ENCODE measurements at places on chromosomes 3 and 15.

- DNase-seq = peak; percentile 92
Measured at GRCh38 chr3:10192953-10193691, 28.4 kb downstream of the IRAK2 start.

DNA sequence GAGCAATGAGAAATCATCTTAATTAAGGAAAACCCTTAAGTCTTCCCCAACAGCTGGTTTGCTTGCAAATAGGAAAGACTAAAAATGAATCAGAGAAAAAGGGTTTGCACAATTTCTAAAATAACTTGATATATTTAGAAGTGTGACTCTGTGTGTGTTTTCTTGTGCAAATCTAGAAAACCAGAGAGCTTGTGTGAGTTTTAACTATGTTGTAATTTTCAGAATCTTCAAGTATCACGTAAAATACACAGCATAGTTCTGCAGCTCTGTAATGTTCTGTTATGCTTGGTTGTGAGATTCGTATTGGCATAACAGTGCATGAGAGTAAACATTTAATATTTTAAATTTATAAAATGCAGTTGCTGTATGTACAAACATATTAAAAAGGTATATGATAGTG is 74.7 kb upstream of the GAP43 start:
- DNase-seq = no peak

DNA sequence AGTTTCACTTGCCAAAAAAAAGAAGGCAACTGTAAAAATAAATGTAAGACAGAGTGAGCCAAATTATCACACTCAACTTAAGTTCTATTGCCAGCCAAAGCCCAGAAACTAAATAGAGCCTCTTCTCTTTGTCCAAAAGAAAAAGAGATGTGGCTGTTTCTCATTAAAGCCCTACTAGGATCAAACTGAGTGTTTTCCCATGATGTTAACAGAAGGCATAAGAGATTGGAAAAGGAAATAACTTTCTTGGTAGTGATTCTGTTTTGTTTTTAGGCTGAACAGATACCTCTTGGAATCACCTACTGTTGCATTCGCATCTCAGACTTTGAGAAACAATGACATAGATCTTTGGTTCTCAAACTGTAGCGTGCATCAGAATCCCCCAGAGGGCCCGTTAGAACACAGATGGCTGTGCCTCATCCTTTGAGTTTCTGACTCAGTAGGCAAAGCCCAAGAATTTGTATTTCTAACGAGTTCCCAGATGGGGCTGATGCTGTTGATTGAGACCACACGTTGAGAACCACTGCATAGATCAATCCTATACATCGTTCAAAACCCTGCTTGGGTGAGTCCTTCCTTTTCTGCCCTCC is 42.5 kb upstream of the SRGAP3 start:
- no peak for DNase-seq

DNA sequence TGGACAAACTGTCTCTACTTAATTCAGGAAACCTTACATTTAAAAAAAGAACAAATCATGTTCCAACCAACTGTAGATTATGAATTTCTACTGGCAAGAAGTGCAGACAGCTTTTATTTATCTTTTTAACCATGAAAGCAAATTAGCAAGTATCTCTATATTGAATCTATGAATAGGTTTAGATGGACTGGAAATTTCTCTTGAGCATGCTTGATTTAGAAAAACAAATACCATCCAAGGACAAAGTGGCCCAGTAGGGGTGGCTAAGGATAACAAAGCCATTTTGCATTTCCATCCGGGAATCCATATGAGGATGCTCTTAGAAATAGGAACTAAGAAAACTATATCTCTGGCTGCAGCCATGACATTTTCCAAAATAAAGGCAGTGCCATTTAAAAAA is 150.6 kb downstream of the KCNMB2 start:
- no peak for DNase-seq

GRCh38 chr15:56383010-56383409 is 17.8 kb downstream of the TEX9 start:
- no peak for DNase-seq

DNA sequence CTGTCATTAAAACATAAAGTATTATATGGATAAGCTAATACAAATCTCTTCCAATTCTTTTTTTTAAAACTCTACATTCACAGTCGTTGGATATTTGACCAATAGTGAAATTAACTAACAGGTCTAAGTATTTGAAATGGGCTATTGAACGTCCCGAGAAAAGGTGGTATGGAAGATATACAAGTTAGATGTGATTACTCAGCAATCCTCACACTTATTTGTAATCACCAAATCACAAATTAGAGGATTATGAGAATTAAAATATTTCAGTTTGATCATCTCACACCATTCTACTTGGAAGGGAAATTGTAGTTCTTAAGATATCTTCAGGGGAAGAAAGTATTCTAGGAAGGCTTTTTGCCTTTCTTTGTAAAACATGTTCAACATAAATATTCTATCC is 60.5 kb downstream of the GAP43 start:
- DNase-seq = no peak

DNA sequence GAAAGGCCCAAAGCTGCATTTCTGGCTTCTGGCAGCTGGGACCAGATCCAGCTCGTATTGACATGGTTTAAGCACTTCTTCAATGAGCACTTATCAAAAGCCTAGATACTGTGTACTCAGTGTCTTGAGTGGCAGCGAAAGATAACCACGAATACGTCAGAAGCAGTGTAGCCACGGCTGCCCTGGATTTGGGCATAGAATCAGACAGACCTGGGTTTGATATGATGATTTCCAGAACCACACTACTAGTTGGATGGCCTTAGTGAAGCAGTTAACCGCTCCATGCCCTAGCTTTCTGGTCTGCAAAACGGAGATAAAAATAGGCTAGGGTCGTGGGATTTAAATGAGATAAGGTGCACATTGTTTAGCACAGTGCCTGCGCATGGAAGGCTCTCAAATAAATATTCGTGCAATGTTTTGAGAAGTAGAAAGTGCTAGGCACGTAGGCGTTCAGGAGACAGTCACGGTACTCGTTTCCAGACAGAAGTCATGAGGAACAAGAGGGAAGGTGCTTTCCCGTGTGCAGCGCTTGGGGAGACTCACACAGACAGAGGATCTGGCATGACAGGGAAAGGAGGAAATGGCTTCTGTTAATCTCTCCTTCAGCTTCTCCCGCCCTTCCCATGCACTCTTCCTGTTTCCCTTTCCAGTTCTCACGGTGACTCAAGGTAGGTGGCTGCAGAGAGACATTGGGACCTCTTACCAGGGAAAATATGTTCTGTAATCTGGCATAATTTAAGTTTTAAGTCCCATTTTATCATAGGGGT is 70.3 kb downstream of the CCNL1 start:
- peak; percentile 88 for DNase-seq

- DNase-seq = no peak
Measured at GRCh38 chr3:157541506-157542236, 38.5 kb upstream of the VEPH1 start.

DNA sequence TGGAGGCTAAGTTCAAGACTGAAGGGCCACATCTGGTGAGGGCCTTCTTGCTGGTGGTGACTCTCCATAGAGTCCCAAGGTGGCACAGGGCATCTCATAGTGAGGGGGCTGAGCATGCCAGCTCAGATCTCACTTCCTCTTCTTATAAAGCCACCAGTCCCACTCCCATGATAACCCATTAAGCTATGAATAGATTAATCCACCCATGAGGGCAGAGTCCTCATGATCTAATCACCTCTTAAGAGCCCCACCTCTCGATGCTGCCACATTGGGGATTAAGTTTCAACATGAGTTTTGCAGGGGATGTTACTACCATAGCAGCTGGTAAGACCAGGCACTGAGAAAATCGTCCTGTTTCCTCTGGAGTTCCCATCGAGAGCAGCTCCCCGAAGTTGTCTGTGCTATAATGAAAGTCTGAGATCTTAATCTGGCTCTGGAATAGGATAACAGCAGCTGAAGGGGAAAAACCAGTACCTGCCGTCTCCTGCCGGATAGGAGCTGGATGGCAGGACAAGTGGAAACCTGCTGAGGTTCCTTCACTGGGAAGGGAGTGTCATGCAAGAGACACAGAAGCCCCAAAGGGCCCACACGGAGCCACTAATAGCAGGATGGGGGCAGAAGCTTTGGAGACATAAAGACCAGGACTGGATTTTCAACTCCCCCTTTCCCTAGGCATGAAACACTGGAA is 79.5 kb upstream of the EPHB3 start:
- no peak for DNase-seq

DNA sequence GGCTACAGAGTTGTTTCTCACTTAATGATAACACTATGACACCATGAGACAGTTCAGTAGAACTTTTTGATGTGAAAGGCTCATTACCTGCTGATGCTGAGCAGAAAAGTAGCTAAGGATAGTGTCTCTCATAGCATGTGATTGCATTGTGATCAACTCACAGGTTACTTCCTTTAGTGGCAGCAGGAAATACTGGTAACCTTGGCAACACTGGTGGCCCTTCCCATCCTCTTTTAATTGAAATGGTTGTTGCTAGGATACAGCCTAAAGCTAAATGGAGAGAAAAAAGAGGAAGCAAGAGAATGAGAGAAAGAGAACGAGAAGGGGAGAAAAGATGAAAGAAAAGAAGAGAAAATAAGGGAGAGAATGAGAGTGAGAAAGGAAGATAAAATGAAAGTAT is 204.7 kb upstream of the GAP43 start:
- no peak for DNase-seq

DNA sequence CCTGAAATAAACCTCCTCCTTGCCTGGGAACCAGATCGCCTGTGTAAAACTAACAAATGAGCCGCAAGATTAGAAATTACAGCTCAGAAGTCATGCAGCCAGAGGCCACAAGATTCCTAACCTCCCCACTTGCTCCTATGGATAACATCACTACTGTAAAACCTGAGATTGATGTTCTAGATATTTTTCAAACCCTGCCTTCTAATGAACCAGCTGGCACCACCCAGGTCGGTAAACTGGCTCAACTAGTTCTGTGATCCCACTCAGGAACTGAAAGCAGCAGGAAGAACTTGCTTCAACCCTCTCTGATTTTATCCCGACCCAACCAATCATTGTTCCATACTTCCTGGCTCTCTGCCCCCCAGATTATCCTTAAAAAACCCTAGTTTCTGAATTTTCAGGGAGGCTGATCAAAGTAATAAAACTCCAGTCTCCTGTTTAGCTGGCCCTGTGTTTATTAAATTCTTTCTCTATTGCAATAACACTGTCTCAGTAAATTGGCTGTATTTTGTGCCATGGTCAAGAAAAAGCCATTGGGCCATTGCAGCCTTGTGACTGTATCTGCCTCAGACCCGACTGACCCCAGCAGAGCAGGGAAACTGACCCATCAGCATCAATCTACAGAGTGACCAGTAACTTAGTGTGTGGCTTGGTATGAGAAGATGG is 98.9 kb downstream of the RPLP1 start:
- no peak for DNase-seq

DNA sequence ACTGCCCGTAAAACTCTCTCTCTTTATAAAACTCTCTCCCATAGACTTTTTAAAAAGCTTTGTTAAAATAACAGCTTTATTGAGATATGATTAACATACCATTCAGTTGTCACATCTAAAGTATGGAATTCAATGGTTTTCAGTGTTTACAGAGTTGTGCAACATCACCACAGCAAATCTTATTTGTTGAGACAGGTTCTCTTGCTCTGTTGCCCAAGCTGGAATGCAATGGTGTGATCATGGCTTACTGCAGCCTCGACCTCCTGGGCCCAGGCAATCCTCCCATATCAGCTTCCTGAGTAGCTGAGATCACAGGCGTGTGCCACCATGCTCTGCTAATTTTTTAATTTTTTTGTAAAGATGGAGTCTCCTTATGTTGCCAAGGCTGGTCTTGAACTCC is 35.9 kb upstream of the TRAK1 start:
- no peak for DNase-seq

DNA sequence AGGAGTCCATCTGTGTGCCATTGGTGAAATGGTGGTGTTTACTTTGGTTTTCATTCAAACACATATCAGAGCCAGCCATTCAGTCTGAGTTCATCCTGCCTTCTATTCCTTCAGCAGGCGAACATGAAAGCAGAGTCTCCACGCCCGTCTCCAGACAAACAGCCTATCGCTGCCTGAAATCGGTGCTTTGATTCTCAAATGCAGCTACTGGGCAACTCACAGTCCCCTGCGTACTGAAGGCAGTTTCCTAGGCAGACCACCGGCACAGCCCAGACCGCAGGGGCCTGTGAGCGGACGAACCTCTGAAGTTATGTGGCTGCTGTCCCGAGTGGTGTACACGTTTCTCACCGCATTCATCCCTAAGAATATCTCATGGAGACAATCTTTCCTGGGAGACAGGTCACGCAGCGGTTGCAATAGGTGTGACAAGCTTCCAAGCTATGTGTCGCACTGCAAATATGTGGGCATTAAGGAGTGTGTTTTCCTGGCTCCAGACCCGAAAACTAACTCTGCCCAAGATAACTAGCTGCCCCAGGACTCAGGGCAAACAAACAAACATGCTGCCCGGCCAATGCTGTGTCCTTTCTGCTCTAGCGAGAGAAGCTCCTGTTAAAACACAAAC is 16.9 kb upstream of the RYR3 start:
- DNase-seq = no peak

All from CD14-positive monocyte (primary cell).